ENCODE measurements at places on chromosomes 5 and 9. TPM values are rescaled to one million over a fixed set of nuclear protein-coding genes. Genes with fewer than 3 reads are reported as not detected.

The PCDHB8 gene
- polyA plus RNA-seq: 1.5 TPM

The SAPCD2 gene
- 10.4 TPM for polyA plus RNA-seq

- no peak for DNase-seq
These were observed 61.7 kb downstream of the HMCN2 start for GRCh38 chr9:130327070-130327780.

DNA sequence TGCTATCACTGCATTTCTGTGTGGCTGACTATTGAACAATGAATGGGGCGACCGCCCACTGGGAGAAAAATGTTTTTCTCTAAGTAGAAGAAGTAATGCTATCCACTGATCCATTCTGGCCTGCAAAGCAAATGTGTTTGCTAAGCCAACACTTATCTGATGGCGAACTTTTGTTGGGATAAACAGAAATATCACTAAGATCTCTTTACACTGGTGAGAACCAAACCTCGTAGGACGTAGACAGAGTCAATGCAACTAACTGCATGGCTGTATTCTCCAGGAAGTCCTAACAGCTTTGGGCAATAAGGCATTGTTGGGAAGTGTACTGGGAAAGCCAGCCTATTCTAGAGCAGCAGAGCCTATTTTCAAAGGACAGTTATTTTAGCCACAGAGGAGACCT is 77.7 kb downstream of the ANKH start:
- DNase-seq: no peak

The PRR16 gene
- 3.8 TPM for polyA plus RNA-seq

GRCh38 chr5:78638423-78638822 is 10.1 kb downstream of the LHFPL2 start:
- DNase-seq: peak; percentile 89

DNA sequence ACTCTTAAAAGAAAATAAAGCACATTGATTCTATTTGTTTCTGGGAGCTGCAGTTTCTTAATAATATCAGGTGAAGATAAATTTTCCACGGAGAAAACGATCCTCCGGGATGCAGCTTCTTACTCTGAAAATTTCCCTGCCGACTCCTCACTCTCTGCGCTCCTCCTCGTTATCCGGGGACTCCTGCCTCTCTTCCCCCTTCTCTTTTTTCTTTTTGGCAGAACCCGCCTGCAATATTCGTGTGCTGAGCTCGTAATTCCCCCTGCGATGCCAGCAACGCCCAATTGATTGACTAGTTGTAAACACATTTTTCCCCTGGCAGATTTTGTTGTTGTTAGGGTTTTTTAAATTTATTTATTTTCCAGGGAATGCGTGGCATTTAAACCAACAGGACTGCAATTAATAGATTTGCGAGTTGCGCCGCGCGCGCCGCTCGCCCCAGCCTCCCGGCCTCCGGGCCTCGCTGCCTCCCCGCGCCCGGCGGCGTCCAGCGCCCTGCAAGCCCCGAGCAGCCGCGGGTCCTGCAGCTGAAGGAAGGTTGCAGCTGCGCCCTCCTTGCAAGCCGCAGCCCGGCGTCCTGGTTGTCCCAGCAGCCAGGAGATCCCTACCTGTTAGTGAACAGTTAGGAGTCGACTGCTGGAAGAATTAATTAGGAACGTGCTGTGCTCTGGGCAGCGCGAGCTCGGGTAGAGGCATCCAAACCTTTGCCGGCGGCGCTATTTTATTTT is 2.2 kb downstream of the NTNG2 start:
- DNase-seq: no peak

DNA sequence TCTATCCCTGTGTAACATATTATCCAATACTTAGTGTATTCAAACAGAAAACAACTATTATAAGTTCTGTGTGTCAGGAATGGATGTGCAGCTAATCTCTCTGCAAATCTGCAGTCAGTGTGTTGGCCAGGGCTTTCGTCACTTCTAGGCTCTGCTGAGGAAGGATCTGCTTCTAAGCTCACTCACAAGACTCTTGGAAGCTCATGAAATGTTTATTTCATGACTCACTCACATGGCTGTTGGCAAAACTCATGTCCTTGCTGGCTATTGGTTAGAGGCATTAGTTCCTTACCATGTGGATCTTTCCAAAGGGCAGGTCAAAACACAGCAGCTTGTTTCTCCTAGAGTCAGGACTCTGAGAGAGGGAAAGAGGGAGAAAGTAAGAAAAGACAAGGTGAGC is 367.4 kb upstream of the SMARCA2 start:
- no peak for DNase-seq

GRCh38 chr9:112334432-112334841 is 1.0 kb upstream of the PTBP3 start:
- DNase-seq: no peak

DNA sequence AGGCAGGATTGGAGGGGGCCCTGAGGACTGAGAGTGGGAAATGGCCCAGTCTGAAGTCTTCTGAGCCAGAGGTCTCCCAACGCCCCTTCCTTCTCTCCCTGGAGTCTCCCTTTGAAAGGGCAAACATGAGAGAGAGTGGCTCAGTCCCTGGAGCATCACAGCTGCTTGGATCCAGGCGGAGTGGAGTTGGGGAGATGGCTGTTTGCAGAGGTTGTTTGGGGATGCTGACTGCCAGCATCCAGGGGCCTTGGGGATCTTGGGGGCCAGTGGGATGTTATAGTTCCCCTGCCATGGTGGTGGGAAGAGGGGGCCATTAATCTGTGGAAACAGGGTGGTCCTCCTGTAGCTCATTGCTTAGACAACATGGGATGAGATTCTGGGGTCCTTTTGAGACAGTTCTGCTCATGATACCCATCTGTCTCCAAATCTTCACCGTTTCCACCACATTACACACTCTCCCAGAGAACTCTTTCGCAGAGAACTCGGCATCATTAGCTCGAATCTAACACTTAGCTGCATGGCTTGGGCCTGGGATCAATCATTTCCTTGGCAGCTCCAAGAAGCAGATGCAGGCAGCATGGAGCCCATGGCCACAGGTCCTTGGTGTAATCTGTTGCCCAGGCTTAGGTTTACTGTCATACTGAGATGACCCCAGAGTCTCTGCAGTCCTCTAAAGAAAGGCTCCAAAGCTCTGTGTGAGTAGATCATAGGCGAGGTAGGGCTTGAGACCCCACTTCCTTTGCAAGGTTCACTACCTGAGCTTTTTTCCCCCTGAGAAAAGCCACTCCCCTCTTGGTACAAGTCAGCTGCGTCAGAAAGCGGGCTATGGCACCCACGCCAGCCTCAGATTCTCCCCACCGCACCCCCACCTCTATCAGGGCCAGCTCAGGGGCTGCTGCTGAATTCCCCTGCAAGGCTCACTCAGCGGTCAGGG is 54.4 kb upstream of the SH3PXD2B start:
- no peak for DNase-seq

The FOXD4L6 gene
- not detected for polyA plus RNA-seq

The BTNL3 gene
- 0.09 TPM for polyA plus RNA-seq

DNA sequence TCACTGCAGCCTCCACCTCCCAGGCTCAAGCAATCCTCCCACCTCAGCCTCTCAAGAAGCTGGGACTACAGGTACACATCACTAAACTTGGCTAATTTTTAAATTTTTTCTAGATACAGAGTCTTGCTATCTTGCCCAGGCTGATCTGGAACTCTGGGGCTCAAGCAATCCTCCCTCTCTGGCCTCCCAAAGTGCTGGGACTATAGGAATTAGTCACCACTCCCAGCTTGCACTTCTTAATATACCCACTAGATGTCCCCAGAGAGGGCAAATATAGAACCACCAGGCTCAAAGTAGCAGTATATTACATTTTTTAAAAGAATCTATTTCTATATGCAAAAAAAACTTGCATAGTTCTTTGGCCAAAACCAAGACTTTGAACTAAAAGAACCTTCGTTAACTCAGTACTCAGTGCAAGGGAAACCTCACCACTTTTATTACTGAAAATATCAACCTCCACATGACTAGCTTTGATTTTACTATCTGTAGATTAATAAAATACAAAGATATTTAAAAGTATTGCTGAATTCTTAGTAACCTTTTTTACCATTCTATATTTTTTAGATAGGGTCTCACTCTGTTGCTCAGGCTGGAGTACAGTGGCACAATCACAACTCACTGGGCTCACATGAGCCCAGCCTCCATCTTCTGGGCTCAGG is 25.8 kb upstream of the HSD17B3 start:
- DNase-seq: peak; percentile 51

The MEGF10 gene
- 0.83 TPM for polyA plus RNA-seq

DNA sequence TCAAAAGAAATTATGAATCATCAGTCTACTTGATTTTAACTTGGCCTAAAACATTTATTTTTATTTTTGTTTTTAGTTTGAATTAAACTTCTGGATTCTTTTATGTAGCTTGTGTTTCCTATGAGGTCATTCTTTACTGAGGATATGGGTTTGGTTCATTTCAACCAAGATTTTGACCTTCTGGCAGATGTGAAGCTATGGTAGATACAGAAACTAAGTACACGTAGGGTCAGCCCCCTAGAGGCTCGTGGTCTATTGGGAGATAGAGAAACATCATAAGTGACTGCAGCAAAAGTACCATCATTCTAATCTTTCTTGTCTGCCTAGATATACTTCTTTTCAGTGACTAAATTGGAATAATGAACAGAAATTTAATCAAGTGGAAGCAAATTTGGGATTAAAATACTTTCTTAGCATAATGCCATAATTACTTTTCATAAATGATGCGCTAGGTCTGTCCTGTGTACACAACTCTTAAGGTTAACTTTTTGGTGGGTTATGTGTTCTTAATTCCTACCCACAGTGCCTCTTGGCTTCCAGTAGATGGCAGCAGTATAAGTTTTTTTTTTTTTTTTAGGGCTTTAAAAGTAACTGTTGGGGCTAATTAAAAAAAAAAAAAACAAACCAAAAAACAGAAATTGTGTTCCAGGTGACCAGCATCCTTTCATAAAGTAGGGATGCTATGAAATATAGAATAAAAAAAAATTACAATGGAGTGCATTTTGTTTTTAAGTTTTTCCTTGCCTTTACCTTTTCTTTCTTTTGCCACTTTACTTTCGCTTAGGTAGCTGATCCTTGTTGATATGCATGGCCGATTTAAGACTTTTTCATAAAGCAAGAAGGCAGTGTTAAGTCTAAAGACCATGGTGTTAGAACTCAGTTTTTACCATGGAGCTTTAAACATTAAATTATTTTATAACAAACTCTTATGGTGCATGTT is 49.9 kb downstream of the LRRTM2 start:
- DNase-seq: no peak

DNA sequence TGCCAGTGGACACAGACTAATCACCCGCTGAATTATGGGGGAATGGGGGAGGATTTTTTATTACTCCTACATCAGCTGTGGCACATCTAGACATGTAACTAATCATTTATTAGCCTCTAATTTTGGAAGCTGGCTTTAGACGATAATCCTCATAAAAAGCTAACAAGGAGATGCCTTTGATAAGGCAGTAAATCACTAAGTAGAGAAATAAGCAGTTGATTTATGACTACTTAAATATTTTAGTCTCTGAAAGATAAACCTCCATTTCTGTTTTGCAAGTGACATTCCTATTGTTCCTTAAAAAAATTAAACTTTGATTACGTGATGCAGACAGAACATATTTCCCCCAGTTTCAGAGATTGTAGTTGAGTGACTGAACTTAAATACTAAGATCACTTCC is 206.4 kb upstream of the CDKN2B start:
- DNase-seq: no peak

DNA sequence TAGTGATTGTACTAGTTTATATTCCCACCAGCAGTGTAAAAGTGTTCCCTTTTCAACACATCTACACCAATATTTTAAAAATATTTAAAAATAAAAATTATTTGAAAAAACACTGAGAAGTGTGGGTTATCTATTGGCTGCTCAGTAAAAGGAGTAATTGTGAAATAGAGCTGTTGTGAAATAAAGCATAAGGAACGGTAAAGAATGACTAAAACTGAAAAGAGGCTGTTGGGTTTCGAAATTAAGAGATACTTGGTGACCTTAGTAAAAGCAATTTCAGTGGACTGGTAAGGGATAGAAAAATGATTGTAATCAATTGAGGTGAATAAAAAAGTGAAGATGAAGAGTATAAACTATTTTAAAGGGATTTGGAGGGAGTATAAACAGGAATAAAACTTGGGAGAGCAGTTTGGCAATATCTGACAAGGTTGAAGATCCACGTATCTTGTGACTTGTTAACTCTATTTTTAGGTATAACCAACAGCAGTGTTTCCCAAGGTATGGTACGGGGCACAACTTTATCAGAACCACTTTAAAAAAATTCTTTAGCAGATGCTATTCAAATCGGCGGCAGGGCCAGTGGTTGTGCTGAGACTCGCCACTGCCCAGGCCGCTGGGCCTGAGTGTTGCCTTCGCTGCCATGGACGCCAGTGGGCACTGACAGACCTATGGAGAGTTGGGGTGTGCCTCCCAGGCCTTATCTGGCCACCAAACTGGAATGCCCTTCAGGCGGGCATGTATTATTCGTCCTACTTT is 63.3 kb downstream of the TMEM38B start:
- DNase-seq: no peak

Measured in renal pelvis (tissue), 12 donors.